Kidney glomerular epithelial cell (primary cell): ENCODE measurements at places on chromosomes 7 and 10.

DNA sequence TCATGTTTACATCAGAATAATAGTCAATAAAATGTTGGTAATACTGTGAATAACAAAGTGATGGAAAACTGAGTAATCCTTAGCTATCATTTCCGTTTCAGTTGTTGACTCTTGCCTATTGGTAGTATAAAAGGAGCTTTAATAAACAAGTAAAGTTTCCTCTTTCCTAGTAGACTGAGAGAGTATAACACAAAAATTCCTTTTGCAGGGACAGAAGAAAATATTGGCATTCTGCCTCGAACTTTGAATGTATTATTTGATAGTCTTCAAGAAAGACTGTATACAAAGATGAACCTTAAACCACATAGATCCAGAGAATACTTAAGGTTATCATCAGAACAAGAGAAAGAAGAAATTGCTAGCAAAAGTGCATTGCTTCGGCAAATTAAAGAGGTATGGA, 9.4 kb downstream of the KIF20B start:
- DNase-seq: no peak

GRCh38 chr10:95815701-95816240, 59.8 kb downstream of the ENTPD1 start:
- DNase-seq: no peak

DNA sequence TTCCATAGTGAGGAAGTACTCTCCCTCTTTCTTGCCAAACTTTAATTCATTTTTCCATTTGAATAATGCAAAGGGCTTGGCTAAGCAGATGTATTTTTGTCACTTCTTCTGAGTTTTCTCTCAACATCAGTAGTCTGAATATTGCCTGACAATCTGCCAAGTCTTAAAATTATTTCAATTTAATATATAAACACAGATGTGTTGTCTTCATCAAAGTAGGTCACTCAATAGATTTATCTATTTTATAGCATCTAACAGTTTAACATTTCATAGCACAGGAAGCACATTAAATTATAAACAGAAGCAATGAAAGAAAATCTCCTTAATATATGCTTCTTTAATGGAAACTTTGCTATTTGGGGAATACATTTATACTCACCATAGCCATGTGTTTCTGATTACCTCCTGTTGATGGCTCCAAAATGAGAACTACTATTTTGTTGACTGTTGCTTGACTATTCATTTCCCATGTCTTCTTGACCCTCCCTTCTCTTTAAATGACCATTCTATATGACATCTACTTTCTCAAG, 4.5 kb downstream of the CPED1 start:
- no peak for DNase-seq

- no peak for DNase-seq
Observed at GRCh38 chr10:115968236-115968635, 304.8 kb downstream of the GFRA1 start.

- no peak for DNase-seq
Observed at GRCh38 chr10:50453940-50454339, 169.8 kb downstream of the SGMS1 start.

DNA sequence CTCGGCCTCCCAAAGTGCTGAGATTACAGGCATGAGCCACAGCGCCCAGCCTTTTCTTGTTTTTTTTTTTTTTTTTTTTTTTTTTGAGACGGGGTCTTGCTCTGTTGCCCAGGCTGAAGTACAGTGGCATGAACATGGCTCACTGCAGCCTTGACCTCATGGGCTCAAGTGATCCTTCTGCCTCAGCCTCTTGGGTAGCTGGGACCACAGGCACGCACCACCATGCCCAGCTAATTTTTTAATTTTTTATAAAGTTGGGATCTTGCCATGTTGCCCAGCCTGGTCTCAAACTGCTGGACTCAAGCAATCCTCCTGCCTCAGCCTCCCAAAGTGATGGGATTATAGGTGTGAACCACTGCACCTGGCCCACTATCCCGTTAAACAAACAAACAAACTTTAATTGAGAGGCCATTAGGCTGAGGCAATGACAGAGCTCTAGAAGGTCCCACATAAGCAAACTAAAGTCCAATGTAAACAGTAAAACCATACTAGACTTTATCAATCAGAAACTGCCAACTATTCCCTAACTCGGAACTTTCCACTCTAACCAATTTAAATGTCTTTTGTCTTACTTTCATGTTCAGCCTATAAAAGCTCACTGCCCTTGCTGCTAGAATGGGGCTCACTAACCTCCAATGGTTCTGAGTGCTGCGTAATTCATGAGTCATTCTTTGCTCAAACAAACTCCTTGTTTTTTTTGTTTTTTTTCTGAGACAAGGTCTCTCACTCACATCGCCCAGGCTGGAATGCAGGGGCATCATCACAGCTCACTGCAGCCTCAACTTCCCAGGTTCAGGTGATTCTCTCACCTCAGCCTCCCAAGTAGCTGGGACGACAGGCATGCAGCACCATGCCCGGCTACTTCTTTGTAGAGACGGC, 1.9 kb downstream of the DHX32 start:
- peak; percentile 96 for DNase-seq

DNA sequence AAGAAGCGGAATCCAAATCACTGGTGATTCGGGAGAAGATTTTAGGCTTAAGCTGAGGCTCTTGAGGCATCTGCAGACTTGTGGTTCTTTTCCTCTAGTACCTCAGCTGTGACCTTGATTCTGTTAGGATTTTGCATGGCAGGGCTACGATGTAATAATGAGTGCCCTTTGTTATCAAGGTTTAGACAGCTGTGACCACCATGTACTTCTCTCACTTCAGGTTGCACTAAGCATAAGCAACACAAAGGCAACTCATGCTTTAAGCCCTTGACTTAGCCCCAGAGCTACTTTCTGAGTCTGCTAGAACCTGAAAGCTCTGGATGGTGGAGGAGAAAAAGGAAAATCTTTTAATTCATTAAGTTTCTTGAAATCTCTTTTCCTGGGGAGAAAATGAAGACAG, 1052.3 kb upstream of the PHF14 start:
- no peak for DNase-seq

- DNase-seq: peak; percentile 25
Observed at GRCh38 chr10:44946205-44946604, 13.4 kb upstream of the RASSF4 start.

- DNase-seq: peak; percentile 20
Observed at GRCh38 chr10:13437026-13437555, 89.0 kb upstream of the SEPHS1 start.

DNA sequence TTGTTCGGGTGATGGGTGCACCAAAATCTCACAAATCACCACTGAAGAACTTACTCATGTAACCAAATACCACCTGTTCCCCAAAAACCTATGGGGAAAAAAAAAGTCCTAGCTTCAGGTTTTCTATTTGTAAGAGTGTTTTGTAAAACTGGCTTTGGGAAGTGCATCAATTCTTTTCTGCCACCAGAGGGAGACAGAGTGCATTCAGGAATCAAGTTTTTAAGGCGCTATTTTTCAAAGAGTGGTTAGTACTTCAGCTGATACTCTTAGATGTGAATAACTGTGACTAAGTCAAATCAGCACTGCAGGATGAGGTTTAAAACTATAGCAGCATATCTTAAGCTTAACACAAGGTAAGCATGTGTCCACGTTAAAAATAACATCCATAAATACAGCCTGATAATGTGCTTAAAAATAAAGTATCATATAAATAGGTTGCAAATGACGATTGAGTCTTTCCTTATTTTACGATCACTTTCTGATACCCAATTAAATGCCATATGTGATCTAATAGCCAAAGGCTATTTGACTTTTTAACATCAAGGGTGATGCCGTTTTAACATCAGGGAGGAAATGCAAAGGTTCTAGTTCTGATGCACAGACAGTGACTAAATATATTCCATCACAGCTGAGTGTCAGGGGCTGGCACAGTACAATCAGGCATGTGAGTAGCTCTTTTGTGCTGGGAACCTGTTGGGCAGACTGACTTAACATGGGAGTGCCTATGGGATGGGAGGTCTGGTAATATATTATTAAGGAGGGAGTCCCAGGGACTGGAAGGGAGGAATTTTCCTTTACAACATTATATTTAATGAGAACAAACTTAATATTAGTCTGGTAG, 10.6 kb upstream of the LYZL2 start:
- DNase-seq: peak; percentile 62

GRCh38 chr10:79559726-79560125, 481 bp downstream of the SFTPA2 start:
- DNase-seq: peak; percentile 26

DNA sequence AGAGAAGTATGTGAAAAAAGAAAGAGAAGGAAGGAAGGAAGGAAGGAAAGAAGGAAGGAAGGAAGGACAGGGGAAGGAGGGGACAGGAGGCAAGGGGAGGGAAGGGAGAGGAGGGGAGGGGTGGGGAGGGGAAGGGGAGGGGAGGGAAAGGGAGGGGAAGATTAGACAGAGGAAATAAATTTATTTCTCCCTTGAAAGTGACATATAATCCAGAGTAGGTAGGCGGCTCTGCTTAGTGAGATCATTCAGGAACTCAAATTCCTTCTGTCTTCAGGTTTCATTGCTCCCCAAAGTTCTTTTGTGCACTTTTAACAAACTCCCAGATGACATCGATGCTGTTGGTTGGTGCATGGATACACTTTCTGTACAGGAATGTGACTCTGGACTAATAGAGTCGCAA, 594.7 kb upstream of the STEAP1 start:
- no peak for DNase-seq

GRCh38 chr10:102710609-102711008, 3.6 kb downstream of the ARL3 start:
- DNase-seq: peak; percentile 18

- DNase-seq: peak; percentile 11
Observed at GRCh38 chr7:73342645-73343044, 14.7 kb downstream of the FKBP6 start.

- DNase-seq: no peak
Observed at GRCh38 chr10:119691726-119692125, 34.1 kb upstream of the INPP5F start.

GRCh38 chr10:132383751-132384196, 13.2 kb upstream of the PWWP2B start:
- no peak for DNase-seq

- DNase-seq: peak; percentile 42
Observed at GRCh38 chr10:110641256-110641655, 2.9 kb upstream of the RBM20 start.

- peak; percentile 54 for DNase-seq
Observed at GRCh38 chr7:2870471-2870931, 26.4 kb upstream of the GNA12 start.

DNA sequence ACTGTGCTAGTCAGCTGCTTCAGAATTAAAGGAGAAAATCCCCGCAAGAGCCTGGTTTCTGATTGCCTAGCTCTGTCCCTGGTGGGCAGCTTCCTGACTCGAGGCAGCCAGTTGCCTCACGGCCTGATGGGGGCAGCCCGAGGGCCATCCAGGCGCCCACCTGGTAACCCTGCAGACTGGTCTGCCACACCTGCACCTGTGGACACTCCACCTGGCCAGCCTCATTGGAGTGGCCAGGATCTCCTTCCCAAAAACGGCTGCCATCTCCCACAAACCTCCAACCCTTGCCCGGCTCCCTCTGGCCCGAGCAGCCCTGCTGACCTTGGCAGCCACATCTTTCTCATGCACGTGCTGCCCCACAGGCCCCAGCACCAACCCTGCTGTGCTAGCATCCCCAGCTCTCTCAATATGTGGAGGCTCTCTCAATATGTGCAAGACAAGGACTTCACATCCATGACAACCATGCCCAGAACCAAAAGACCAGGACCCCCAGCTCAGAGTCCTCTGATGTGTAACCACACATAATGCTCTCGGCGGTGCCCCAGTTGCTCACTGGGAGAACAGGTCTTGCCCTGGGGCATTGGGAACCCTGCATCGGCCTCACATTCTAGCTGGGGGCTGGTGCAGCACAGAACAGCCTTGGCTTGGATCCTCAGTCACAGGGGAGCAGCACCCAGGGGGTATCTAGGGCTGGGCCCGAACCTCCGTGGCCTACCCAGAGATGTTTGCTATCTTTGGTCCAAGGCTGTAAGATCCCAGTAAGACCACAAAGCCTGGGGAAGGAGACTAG, 14.6 kb downstream of the DRGX start:
- DNase-seq: no peak

GRCh38 chr7:142030294-142030693, 34.6 kb downstream of the MGAM start:
- peak; percentile 38 for DNase-seq

GRCh38 chr7:100968031-100968430, 1.3 kb upstream of the MUC12 start:
- no peak for DNase-seq

GRCh38 chr10:31457858-31458257, 138.8 kb downstream of the ZEB1 start:
- no peak for DNase-seq

DNA sequence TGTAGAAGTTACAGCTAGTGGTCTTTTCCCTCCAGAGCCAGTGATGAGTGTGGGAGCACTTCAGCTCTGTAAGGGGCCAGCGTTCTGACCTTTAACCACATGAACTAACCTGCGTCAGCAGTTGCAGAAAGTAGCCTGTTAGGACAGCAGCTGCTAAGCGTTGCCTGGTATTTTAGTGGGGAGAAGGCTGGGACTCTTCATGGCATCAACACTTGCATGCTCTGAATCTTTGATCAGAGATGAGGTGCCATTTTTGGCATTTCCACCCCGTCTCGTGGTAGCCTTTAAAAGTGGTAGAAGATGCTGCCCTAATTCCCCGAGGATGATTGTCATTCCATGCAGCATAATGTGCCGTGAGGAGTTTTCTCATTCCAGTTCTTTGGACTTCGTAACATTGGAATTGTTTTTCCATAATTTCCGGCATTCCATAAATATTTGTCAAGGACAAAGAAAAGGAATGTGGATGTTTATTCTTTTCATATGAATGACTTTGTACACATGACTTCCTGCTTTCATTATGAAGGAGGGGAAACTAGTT, 92.2 kb downstream of the AVL9 start:
- peak; percentile 47 for DNase-seq

DNA sequence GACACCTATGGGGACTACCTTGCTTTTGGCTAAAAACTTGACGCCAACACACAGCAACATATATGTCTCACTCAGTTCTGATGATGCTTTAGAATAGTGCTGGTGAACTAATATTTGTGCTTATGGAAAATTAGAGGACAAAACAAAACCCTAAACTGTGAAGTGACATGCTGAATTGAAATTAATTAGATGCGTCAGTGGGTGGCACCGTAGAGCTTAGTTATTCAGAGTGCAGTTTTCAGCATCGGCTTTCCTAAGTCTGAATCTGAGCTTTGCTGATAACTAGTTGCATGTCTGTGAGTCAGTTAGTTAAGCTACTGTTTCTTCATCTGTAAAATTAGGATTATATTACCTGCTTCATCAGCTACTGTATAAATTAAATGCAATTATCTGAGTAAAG, 245.0 kb upstream of the SORCS1 start:
- peak; percentile 51 for DNase-seq

DNA sequence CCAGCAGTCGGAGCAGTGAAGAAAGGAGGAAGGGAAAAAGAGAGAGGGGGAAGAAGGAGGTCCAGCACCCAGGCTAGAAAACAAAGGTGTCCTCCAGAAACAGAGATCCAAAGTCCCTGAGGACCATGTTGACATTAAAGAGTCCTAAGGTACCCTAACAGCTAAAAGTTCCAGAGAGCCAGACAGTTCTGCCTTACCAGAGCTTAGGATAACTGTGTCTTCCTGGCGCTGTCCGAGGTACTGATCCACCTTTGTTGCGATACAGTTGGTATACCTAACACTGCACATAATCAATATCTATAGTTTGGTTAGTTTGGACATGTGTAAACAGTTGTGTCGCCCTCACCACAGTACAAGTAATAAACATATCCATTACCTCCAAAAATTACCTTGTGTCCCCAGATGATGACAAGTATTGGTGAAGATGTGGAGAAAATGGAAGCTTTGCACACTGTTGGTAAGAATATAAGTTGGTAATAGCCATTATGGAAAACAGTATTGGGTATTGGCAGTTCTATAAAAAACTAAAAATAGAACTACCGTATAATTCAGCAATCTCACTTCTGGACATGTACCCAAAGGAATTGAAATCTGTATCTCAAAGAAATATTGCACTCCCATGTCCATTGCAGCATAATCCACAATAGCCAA, 59.8 kb downstream of the GRID1 start:
- no peak for DNase-seq
